ENCODE measurements at places on chromosomes 3 and 15.

GRCh38 chr15:72230197-72231065, 559 bp downstream of the PKM start:
- DNase-seq: peak; percentile 83

GRCh38 chr3:113258361-113258760, 47.0 kb downstream of the BOC start:
- DNase-seq: no peak

- no peak for DNase-seq
These were observed 7.0 kb upstream of the GK5 start for GRCh38 chr3:142232340-142232739.

DNA sequence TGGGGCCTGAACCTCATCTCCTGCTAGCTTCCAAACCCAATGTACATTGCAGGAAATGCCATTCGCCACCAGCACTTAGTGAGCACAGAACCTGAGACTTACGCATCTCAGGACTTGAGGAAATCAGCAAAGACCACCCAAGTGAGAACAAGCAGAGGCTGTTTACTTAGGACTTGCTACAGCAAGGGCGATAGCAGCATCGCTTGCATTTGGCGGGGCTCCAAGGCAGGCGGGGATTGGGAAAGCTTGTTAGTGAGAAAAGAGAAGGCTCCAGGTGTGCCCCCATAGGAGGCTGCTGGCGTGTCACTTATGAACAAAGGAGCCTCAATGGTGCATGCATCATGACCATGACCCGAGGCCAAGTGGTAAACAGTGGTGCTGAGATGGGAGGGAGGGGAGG, 19.7 kb downstream of the SLC6A20 start:
- no peak for DNase-seq

GRCh38 chr15:81182031-81182755, 14.5 kb upstream of the IL16 start:
- no peak for DNase-seq

GRCh38 chr3:141184430-141184829, 47.2 kb upstream of the PXYLP1 start:
- DNase-seq: no peak

DNA sequence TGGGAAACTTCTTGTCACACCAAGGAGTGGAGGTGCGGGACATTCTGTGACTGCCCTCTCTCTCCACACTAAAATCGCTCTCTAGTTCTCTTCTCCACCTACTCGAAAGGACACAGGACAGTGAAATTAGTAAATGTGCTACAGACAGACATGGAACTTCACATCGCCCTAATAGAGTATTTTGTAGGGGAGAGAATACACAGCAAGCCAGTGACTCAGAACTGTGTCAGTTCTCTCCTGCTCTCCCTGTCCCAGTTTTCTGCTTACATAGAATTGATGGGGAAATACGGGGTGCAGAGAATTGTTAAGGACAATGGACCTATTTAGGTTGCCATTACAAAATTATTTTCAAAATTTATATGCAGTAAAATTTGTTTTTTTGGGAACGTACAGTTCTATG, 159.6 kb upstream of the GADL1 start:
- no peak for DNase-seq

- DNase-seq: no peak
These were observed 1.9 kb downstream of the ADAMTS9 start for GRCh38 chr3:64685800-64686445.

DNA sequence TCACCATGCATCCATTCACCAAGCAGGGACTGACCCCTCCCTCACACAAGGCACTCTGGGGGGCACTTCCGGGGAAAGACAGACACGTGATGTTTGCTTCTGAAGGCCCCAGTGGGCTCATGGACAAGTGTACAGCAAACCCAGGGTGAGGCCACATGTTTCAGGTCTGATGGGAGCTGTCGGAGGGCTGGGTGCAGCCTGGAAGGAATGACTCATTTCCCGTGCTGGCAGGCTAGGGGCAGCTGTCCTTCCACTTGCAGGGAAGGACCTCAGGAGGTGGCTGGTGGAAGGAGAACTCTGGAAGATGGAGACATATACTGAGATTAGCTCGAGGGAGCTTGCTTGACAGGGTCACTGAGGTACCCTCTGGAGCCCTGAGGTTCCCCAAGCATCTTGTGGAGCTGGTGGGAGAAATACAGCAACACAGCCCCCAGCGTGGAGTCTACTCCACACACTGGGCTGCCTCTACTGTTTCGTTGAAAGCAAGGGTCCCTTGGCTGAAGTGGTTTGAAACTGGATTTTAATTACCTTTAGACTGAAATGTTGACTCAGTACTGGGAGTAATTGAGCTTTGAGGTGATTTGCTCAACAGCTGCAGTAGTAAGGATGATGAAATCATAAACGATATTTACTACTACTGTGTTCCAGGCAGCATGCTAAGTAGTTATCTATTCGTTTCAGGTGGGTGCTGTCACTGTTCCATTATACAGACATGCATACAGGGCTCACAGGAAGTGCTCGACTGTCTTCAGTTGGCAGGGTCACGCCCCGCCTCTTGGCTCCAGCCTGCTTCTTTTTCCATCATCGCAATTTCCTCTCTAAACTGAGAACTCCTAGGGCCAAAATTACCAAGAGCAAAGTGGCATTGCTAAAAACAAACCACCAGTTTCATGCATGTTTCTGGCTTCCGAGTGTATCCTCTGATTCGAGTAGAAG, 230.4 kb downstream of the ADAMTS17 start:
- peak; percentile 88 for DNase-seq

DNA sequence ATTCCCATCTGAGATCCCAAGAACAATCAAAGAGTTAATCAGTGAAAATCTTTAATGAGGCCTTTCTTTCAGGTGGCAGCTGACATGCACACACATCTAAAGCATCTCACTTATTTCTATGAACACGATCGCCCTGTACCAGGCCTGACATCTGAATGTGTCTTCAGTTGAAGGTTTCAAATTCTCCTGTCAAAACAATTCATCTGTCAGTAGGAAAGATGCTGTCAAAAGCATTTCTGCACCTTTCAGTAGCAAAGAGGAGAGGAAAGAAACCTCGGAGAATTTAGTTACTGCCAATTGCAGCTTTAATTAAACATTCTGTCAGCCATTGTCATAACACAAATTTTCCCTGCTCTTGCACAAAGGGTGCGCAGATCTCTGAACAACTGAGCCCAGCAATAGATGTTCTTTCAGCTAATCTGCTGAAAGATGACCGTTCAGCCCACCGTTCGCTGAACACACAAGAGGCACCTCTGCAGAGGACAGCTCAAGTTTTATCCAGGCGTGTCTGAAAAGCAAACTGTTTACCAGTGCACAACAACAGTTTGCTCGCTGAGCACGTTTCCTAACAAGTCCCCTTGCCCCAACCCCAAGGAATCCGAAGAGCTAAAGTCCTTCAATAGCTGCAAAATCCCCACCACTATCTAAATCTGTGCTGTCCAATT, 34.1 kb downstream of the LRIG1 start:
- DNase-seq: no peak

DNA sequence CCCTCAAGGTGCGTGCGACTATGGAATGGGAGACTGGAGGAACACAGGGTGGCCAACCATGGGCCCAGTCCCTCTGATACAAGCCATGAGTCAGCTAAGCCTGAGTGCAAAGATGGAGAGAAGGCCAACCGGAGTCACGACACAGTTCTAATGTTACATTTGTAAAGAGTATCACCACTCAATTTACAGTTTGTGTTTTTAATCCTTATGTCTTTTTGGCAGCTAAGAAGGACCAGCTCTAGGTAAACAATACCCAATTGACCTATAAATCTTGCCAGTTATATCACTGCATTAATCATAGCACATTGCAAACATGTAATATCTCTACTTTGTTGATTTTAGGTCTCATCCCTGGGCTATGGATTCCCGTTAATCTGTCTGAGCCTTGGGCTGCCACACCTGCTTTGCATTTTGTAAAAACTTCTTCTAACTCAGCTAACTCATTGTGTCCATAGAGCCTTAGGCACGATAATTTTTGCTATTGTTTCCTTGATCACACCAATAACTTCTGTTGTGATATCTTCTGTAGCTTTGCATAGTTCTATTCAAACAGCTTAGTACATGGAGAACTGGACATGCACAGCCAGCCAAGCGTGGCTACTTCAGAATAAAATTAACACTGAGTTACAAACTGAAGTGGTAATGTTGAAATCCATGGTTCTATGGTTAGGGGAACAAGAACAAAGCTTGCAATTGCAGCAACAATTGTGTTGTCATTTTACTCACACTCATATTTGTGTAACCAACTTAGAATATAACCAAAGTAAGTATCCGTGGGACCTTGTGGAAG, 50.3 kb downstream of the LSM3 start:
- no peak for DNase-seq

GRCh38 chr3:71011565-71012287, 571.8 kb downstream of the FOXP1 start:
- no peak for DNase-seq

Data from HTR-8/SVneo (cell line).